Erythroblast (primary cell): ENCODE measurements at places on chromosomes 12 and 14.
A peak's percentile ranks its signal among the peaks of the same experiment; 100 is the strongest.

GRCh38 chr12:25585021-25585523 is 32.0 kb upstream of the LMNTD1 start:
- no peak for DNase-seq

- DNase-seq = no peak
Observed at GRCh38 chr14:101118746-101119591, 215.4 kb upstream of the RTL1 start.

GRCh38 chr12:52213564-52214420 is 19.3 kb upstream of the KRT7 start:
- peak; percentile 53 for DNase-seq

GRCh38 chr12:15858353-15858752 is 23.8 kb upstream of the STRAP start:
- DNase-seq = no peak

GRCh38 chr12:45547822-45548221 is 181.7 kb upstream of the ARID2 start:
- DNase-seq = no peak

- DNase-seq = no peak
Observed at GRCh38 chr12:61566183-61566582, 694.0 kb upstream of the USP15 start.

DNA sequence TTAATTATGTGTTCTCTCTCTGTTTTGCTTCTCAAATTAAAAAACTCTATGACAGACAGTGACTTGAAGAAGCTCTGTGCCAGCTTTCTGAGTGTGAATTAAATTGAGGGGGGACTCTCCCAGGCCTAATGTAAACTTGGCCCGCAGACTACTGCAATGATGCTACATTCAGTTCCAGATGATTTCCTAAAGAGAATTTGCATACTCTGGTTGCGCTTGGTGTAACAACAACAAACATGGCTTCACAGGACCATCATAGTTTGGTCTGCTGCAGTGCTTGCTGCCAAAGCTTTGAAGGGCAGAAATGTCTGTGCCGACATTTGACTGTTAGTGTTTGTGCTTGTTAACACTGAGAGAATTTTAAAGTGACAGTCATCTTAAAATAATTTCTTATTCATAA is 25.0 kb downstream of the CFAP54 start:
- no peak for DNase-seq

DNA sequence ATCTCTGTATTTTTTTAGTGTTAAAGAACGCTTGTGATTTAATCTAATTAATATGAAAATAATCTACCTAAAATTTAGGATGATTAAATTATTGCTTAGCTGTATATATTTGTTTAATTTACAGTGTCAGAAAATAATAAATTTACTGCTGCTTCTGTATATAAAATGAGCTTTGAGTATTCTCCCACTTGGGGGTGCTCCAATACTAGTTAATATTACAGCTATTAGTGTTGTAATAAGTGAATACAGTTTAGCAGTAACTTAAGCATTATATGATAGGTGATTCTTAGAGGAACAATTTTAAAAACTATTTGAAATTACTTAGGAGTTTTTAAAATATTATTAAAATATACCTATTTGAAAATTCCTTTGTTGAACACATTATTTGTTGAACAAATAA is 62.2 kb downstream of the PAPOLA start:
- no peak for DNase-seq
